ENCODE measurements at places on chromosomes 13 and 19.

DNA sequence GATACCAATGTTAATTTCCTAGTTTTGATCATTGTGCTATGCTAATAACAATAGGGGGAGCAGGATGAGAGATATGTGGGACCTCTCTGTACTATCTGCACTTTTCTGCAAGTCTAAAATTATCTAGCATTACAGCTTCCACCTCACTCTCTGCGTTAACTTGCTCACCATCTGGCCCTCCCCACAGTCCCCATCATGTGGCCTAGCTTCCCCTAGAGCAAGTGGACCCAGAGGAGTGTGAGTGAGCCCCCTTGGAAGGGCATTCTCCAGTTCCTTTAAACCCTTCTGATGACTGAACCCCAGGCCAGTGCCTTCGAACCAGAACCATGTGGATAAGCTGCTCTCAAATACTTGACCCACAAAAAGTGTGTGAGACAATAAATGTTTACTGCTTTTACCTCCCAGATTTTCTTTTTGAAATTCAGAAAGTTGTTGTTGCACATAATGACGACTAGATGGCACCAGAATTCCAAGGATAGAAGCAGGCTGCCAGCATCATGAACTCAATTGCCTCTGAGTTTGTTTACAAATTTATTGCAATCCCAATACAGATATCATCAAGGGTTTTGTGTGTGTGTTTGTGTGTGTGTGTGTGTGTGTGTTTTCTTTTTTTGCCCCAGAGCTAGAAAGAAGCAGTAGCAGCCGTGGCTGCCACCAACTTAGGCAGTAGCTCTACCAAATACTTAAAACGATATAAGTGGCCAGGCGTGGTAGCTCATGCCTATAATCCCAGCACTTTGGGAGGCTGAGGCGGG, 49.0 kb upstream of the ZNF780A start:
- DNase-seq, result no peak

- DNase-seq, result no peak
These were observed 34.4 kb downstream of the RAP2A start for GRCh38 chr13:97468331-97468730.

DNA sequence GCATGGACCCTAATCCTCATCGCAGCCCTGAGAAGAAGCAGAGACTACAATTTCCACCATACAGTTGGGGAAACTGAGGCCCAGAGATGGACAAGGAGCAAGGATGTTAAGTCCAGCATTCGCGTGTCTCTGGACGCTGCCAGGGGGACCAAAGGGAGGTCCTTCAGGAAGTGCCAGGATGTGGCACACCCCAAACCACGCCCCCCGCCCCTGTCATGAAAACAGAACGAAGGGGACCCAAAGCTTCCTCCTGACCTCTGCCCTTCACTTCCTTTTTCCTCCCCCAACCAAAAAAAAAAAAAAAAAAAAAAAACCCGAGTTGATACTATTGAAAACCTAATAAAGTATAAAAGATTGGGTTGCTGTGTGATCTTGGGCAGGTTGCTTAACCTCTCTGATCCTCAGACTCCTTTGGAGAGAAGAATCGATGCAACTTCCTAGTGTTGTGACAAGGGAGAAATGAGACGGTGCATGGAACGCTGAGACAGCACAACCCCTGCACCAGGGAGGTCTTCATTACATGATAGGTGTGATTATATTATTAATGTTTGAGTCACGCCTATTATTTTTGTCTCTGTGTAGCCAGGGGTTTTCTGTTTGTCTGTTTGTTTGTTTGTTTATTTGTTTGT, 2.7 kb upstream of the ZBTB7A start:
- DNase-seq, result peak; percentile 73

GRCh38 chr13:37495046-37495445, 103.5 kb downstream of the POSTN start:
- no peak for DNase-seq

GRCh38 chr13:48457578-48458242, 44.8 kb upstream of the LPAR6 start:
- no peak for DNase-seq

DNA sequence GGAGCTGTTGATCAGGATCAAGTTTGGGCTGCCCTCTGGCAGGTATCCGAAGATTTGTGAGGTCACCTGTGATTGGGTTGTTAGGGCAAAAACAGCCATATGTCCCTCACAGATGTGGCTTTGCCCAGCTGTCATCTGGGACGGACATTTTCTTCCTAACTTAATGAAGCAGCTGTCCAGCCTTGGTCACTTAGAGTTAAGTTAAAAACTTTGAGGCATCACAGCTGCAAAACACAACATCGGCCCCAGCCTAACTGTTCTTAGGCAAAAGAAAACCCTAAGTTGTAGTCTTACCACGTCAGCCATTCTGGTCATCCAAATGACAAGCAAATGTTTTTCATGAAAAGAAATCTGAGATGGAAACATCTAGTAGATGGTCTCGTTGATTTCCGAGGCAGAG, 318.4 kb downstream of the DCLK1 start:
- no peak for DNase-seq

- DNase-seq, result no peak
These were observed 5.6 kb upstream of the PRKD2 start for GRCh38 chr19:46722421-46723022.

- DNase-seq, result no peak
These were observed 313.5 kb downstream of the FOXO1 start for GRCh38 chr13:40352802-40353562.

DNA sequence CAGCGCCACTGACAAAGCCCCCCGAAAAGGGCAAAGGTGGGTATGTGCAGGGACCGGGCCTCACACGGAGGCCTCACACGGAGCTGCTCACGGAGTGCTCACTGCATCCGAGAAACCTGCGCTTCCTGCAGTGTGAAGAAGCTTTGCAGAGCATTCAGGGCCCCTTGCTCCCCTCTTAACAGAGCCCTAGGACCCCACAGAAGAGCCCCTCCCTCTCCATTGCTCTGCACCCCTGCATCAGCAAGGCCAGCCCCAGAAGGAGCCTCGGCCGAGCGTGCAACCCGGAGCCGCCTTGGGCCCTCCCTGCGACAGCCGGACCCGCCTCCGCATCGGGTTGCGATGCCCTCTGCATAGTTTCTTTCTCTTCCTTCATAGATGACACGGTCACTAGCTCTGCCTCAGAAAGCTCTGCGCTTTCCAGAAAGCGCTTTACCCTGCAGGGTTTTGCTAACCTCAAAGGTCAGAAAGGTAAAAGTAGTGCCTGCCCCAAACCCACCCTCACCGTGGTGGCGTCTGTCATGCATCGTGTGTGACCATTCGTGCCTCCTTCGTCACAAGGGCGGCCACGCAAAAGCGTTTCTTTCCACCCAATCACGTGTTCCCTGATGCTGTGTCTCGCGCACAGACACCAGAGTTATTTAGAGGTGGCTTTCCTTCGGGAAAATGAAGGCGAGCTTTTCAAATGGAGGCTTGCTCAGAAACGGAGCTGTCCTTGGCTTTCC, 15.7 kb upstream of the F7 start:
- DNase-seq, result no peak

- no peak for DNase-seq
These were observed 1.2 kb upstream of the GRAMD1A start for GRCh38 chr19:34998777-34999497.

DNA sequence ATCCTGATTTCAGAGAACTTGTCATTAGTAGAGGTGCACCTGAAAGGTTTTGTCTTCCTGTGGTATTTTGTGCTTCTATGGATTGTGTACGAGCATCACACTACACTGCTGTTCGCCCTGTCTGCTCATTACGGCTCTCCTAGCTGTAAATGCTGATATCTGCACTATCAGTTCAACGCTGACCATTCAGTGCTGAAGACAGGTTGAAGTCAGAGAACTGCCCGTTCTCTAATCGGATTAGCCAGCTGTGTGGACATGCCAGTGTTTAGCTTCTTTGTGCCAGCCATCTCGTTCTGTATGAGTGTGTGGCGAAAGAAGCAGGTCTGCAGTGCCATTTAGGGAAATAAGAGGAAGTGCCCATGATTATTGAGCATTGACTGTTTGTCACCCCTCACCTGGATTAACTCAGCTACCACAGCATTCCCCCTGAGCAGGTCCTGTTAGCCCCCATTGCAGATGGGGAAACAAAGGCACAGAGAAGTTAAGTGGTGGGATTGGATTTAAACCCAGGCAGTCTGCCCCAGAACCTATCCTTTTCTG, 21.6 kb upstream of the C1QTNF9 start:
- no peak for DNase-seq

DNA sequence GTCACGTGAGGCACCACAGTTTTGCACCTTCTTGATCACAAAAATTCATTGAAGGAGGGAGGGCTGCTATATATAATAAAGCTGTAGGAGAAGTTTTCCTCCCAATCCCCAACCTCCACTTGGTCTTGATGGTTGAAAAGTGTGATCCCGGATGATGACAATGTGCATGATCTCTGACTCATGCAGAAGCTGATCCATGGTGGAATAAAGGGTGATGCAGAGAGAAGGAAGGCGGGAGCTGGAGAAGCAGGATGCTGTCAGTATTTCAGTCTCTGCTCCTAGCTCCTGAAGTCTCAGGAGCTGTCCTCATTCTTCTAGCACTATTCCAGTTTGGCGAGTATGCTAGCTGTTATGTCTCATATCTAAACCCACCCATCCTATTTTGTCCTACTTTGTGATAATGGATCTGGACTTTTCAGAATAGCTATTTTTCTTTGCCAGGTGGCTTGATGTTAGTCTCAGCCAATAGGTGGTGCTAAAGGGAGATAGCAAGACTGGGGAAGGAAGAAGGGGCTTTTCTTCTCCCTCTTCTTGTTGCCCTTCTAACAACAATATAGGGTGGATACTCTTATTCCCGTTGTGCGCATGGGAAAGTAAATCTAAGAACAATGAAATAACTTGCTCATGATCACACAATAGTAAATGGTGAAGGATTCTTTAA, 65.6 kb upstream of the HTR2A start:
- no peak for DNase-seq

GRCh38 chr13:49604570-49604969, 19.2 kb upstream of the RCBTB1 start:
- no peak for DNase-seq

DNA sequence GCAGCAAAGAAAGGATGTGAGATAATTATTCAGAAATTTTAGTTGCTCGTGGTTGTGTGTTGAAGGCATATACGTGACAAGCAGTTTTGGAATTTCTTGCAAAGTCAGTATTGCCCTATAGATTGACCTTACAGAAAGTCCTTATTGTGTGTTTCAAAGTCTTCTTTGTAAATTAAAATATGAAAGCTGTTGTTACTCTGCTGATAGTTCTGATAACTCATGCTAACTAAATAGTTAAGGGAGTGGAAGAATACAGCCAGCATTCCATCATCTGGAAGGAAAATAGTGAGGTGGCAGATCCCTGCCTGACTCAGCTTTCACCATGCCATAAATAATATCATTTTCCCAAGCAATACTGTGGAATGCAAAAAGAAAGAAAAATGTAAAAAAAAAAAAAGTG, 27.2 kb downstream of the WASF3 start:
- DNase-seq, result no peak

- DNase-seq, result no peak
These were observed 21.6 kb downstream of the SERPINE3 start for GRCh38 chr13:51361106-51361505.

DNA sequence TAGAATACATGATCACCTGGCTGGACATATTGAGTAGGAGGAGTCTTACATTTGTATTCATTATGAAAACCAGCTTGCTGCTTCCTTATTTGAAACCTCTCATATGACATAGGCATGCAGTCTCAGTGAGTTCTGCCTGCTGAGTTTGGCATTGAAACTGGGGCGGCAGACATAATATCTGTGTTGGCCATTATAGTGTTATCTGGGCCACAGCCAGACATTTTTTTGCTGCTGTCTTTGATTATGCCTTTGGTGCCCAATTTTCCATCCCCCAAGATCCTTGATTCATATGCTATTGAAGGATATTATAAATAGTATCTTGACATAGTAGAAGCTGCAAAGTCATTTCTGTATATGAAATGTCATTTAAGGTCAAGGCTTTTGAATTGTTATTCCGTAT, 15.8 kb downstream of the FREM2 start:
- no peak for DNase-seq

GRCh38 chr13:73945871-73946270, 188.3 kb downstream of the KLF12 start:
- no peak for DNase-seq

DNA sequence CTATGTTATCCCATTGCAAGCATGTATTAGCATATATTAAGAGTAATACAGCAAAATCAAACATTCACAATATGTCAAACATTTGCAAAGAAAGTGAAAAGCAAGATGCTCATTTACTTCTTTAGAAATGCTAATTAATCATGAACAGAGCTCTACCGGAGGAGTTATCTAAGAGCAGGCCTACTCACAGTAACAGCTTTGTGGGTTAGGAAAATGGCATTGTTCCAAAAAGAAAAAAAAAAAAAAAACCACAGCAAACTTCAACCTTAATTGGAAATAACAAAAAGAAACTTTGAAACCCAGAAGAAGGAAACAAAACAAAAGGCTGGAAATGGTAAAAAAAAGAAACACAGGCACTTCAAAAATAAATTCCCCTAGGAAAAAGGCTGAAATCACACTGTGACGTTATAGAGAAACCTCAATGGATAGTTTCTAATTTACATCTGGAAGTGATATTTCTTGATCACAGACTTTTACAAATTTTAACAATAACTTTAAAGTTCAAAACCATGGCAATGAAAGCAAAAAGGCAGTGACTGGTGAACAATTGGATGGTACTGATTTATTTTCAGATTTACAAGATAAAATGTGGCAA, 1236.8 kb upstream of the SPRY2 start:
- DNase-seq, result no peak

DNA sequence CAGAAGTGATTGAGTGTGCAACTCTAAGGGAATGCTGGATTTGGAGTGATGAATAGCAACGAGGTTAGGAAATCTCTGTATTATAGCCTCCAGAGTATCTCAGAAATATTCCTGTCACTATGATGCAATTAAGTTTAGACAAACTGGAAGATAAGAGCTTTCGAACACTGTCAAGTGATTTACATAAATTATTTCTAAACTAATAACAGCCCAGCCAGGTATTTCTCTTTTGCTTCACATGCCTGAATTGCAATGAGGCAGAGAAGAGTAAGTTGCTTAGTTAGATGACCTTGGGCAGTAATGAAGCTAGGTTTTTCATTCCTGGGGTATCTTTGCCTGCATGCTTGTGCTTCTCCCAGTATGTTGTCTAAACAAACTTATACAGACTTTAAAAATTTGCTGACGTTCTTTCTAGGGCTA, 134.5 kb downstream of the LMO7 start:
- no peak for DNase-seq

DNA sequence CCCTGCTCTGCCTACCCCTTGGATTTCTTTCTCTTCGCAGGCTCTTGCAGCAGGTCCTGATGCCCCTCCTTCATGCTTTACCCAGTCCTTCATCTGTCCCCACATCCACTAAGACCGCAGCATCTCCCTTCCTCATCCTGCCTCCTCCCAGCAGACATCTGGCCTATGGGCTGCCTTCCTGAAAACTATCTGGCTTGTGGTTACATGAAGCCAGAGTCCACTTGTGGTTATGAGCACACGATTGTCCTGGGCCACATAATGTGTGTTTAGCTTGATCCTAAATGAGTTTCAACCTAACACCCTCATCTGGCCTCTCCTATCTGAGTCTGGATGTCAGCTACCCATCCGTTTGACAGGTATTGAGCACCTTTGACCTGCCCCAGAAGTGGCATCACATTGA, 5.5 kb upstream of the ZNF175 start:
- DNase-seq, result no peak

GRCh38 chr19:30955112-30956104, 393.8 kb downstream of the TSHZ3 start:
- no peak for DNase-seq

Data from stimulated activated CD4-positive, alpha-beta T cell treated with anti-CD3 and anti-CD28 coated beads, Interleukin-15, amount 100 ng/mL, for 24 hours (primary cell).